HS-27A (cell line): ENCODE measurements at places on chromosomes 13 and 19.

DNA sequence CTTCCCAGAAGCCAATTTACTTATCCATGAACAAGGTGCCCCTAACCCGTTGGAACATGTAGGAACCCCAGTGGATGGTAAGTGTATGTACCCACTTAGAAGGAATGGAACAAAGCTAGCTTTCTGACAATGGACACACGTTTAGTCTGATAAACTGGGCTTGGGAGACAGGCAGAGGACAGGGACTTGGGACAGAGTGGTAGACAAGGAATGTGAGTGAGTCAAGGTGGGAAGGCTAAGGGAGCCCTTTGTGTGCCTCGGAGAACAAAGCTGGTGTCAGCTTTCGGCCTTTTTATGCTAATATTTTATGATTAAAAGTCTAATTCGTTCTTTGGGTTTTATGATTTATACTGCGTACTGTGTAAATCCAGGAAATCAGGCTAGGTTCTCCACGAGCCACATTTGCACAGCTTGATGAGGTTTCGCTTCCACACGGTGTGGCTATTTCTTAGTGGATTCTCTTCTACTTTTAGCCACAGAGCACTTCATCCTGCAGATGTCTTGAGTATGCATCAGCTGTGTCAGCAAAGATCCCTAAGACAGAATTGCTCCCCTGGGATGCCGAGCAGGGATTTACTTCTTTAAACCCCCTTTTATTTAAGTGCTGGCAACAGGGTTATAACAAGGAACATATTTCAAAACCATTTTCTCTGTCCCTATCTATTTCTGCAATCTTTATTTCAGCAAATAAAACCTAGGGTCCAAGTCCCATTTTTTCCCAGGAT is 258.5 kb downstream of the DLEU7 start:
- no peak for DNase-seq

GRCh38 chr13:82076496-82076895 is 1735.6 kb upstream of the SPRY2 start:
- DNase-seq: no peak

- no peak for DNase-seq
Observed at GRCh38 chr13:106466691-106467426, 68.6 kb downstream of the EFNB2 start.

DNA sequence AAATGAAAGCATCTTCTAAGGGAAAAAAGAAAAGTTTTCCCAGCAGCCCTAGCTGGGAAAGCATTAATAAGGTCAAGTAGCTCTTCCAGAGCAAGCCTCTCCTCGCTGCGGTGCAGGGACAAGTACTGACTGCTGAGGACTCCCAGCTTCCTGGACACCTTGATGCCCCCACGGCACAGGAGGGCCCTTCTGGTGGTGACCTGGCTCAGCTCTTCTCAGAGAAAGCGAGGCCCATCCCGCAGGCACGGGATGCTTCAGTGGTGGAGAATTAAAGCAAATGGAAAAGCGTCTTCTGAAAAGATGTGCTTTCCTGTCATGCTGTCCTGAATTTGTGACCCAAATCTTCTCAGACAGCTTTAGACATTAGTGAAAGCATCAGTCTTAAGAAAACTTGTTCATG is 38.8 kb upstream of the LATS2 start:
- DNase-seq: no peak

DNA sequence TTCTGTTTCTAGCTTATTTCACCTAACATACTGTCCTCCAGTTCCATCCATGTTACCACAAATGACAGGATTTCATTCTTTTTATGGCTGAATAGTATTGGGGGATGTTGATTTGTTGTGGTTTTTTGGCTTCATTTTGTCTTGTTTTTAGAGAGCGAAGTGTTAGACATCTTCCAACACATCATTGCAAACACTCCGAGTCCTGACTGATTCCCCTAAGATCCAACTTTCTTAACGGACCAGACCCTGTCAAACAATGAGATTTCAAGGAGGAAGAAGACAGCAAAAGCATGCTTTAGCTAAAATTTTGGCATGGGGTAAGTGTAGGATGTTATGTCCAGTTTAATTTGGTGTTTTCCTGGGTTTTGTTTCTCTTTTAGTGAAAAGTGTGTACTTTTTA is 3.8 kb upstream of the CASP14 start:
- DNase-seq: no peak

DNA sequence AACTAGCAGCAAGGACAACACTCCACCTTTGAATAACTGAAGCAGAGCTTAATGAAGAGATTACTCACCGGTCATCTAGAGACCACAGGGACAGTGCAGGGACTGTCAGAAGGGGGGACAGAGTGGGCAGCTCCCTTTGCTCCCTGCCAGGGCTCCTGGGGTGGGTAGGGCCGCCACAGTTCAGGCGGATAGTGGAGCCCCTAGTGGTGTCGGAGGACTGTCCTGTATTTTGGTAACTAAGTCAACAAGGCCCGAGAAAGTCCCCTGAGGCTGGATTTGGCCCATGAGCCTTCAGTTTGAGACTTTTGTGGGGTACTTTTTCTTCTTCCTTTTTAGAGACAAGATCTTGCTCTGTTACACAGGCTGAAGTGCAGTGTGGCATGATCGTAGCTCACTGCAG is 44.6 kb downstream of the GJA3 start:
- no peak for DNase-seq

DNA sequence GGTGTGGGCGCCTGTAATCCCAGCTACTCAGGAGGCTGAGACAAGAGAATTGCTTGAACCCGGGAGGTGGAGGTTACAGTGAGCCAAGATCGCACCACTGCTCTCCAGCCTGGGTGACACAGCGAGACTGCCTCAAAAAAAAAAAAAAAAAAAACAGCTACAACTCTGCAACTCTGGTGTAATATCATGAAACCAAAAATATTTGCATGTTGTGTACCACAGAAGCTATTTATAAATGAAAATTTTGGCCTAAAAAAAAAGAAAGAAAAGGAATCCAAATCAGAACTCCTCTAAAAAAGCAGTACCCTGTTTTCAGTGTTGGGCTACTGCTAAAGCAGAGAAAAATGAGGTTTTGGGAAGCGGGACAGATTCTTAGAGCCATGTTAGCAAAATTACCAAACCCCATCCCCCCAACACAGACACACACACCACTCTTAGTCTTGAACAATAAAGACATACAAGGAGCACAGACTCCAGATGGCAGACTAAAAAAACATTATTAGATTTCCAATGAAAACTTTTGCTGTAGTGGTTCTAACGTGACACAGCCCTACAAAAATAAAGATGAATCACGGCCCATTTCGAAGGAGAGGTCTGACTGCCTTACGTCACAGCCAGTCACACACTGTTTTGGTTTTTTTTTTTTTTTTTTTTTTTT is 51.5 kb downstream of the INSR start:
- DNase-seq: peak; percentile 40

- no peak for DNase-seq
Observed at GRCh38 chr13:87497426-87497825, 173.7 kb upstream of the SLITRK5 start.

DNA sequence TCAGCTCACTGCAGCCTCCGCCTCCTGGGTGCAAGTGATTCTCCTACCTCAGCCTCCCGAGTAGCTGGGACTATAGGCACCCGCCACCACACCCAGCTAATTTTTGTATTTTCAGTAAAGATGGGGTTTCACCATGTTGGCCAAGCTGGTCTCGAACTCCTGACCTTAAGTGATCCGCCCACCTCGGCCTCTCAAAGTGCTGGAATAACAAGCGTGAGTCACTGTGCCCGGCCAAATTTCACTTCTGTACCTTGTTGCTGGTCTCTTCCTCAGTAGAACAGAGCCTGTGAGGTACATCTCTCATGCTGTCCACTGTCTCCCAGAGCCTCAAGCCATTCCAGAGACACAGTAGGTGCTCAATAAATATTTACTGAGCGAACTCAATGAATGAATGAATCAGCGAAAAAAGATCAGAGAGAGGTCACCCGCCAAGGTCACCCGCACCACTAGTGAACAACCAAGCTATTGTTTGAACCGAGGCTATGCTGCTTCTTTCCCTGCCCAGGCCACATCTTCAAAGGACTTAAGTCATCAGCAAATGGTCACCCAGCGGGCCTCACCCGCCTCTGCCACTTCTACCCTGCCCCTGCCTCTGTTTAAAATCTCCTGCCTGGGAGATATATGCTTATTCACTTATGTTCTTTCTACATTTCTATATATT is 9.3 kb downstream of the TMEM143 start:
- no peak for DNase-seq

DNA sequence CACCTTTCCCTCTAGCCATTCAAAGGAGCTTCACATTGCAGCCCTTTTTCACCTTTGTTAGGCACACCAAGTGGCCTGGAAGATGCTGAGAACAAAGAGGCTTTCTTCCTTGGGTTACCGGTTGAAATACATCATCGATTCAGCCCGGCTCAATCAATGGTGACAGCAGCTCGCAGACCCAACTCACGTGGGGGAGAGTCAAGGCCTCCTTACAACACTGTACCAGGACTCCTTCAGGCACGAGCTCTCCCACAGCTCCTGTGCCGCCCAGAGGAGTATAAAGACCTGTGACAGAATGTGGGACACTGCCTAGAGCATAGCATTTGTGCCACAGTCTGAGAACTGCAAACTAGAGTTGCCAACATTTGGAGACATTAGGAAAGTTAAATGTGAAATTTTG is 3.9 kb upstream of the LRRC63 start:
- no peak for DNase-seq

DNA sequence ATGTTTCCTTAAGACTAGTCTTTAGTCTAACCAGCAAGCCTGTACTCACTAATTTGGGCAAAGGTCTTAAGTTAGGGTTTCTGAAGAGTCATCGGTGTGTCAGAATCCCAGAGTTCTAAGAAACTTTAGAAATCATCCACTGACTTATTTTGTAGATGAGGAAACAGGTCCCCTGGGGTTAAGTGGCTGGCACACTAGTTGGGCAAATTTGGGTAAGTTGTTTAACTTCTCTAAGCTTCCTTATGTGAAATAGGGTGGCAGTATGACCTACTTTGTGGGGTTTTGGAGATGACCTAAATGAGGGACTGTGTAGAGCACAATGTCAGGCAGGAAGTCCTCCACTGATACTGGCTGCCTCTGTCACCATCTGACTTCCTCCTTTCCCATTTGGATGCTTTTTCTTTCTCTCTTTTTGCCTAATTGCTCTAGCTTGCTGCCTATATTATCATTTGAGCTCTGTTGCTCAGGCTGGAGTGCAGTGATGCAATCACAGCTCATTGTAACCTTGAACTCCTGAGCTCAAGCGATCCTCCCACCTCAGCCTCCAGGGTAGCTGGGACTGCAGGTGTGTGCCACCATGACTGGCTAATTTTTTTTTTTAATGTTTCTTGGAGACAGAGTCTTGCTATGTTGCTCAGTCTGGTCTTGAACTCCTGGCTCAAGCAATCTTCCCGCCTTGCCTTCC is 2.3 kb downstream of the ADGRE3 start:
- no peak for DNase-seq

DNA sequence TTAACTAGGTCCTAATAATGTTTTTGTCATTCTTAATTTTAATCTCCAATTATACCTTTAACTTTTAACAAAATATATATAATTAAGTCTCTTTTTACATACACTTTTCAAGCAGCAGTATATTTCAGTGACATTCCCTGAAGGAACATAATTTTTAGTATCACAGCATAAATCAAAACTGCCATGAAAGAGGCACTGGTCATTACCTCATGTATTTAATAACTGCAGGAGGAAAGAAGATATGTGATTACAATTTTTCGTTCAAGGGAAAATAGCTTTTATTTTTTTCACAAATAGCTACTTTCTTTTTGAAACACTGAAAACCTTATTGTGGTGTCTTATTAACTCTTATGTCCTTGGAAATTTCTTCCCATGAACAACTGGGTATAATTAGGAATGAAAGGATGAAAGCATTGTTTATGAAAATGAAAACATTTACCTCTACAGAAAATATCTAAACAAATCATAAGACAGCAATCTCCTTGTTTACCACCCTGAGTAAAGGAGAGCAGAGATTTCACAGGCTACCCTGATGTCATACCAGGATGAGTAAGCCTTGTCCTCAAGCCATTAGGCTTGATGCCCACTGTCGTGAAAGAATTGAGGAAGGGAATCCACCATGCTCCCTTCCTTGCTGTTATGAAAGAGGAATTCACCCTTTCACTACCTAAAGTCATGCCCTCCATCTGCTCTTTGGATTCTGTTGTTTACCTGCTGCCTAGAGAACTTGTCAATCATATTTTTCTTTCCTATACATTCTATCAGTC is 877.2 kb upstream of the PCDH20 start:
- DNase-seq: no peak

- no peak for DNase-seq
Observed at GRCh38 chr13:48570216-48570828, 37.4 kb upstream of the RCBTB2 start.

- DNase-seq: no peak
Observed at GRCh38 chr13:41895478-41895877, 65.4 kb downstream of the VWA8 start.

GRCh38 chr13:48400850-48401291 is 12.0 kb downstream of the LPAR6 start:
- no peak for DNase-seq

- DNase-seq: no peak
Observed at GRCh38 chr19:17997969-17998826, 9.8 kb upstream of the ARRDC2 start.

GRCh38 chr13:78997902-78998629 is 339.1 kb upstream of the OBI1 start:
- no peak for DNase-seq

- DNase-seq: no peak
Observed at GRCh38 chr13:51742611-51743010, 61.4 kb downstream of the DHRS12 start.

GRCh38 chr13:99122171-99122570 is 78.5 kb upstream of the UBAC2 start:
- DNase-seq: no peak

DNA sequence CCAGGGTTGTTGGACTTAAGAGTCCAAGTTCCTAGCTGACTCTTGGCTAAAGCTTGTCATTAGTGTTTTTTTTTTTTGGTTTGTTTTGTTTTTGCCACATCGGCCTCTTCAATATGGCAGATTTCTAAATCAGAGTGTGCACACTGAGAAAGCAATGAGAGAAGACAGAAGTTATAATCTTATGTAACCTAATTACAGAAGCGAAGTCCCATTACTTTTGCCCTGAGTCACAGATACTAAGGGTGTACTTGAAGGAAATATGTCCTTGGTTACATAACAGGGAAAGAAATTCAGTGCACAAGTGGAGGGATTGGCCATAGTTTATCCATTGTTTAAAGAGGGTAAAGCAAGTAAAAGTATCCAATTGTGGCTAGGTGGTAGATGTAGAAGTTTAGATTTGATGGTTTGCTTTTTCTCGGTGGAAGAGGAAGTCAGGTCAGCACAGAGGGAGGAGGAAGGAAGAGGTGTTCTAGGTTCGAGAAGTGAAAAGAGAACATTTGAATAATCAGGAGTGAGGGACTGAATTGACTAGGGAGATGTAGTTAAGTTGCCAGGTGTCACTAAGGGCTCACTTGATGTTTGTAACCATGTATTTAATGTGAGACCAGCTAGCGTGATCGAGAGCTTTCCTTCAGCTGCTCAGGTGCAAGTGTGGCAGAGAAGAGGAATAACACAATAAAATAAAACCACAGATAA is 12.2 kb downstream of the GTF2F2 start:
- DNase-seq: no peak

- DNase-seq: no peak
Observed at GRCh38 chr13:99955747-99956472, 15.7 kb downstream of the ZIC5 start.

- no peak for DNase-seq
Observed at GRCh38 chr13:85640727-85641126, 158.5 kb downstream of the SLITRK6 start.

GRCh38 chr13:46010148-46010547 is 42.4 kb downstream of the ZC3H13 start:
- no peak for DNase-seq
